ENCODE measurements at places on chromosomes 1 and 21.

GRCh38 chr1:97308131-97308530 lies 586.5 kb downstream of the PTBP2 start:
- no peak for DNase-seq

DNA sequence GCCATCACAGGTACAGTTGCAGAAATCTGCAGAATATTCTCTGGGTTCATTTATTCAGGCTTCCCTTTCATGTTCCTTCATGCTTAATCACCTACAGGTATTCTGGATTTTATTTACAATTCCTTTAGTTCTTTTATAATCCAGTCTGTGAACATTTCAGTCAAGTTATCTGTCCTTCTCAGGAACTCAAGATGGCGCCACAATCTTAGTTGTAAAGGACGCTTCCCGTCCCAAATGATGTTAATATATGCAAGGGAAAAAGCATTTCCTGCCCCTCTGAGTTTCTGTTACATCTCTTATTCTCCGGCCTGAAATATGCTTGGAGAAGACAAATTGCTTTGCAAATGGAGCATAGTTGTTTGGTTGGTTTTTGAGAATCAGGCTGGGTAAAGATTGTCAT lies 19.3 kb downstream of the F3 start:
- no peak for DNase-seq

DNA sequence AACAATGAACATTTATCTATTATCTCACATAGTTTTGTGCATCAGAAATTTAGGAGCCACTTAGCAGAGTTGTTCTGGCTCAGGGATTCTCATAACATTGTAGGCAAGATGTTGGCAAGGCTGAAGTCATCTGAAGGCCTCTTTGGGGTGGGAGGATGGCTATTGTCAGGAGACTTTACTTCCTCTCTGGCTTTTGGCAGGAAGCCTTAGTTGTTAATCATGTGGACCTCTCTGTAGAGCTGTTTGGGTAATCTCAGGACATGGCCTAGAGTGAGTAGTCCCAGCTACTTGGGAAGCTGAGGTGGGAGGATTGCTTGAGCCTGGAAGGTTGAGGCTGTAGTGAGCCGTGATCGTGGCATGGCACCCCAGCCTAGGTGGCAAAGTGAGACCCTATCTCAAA lies 40.2 kb downstream of the RASAL2 start:
- DNase-seq, result no peak

DNA sequence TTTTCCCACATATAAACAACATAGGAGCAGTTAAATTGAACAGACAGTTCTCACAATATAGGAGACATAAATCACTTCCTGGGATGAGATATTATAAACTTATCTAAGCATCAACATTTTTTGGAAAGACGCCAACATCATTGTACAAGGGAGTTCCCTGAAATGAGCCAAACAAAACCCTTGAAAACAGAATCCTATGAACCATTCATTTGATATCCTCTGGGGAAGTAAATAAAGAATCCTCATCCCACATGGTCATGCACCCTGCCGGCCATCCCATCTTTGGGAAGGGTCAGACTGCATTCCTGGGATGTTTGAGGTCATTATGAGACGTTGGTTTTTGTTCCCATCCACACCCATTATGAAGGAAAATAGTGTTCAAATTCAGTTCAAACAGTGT lies 111.8 kb upstream of the USP25 start:
- no peak for DNase-seq

- DNase-seq, result no peak
Observed at GRCh38 chr1:172851077-172851476, 192.2 kb downstream of the FASLG start.

DNA sequence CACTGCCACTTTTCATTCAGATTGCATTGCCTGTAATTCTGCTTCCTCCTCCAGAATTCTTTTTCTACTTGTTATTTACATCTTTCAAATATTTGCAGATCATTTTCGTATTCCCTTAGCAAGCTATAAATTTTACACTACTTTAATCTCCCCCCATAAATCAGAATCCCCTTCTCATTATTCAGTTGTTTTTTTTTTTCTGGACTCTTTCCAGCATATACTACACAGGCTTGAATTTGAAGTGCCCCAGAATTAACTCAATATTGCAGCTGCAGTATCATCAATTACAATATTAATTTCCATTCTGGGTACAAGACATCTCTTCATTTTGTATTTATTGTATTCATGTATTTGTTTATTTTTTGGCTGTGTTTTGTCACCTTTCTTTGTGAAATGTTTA lies 1494.3 kb downstream of the AMY1C start:
- DNase-seq, result peak; percentile 27

GRCh38 chr1:81542196-81542595 lies 258.5 kb upstream of the ADGRL2 start:
- no peak for DNase-seq

- DNase-seq, result peak; percentile 95
Observed at GRCh38 chr1:77978969-77979876, at the start of gene FUBP1. TSS of gene FUBP1 (minus strand) at chr1:77979072. CDS start at chr1:77979004, 68 bp downstream.

GRCh38 chr1:245434280-245434679 lies 279.5 kb downstream of the KIF26B start:
- DNase-seq, result no peak

DNA sequence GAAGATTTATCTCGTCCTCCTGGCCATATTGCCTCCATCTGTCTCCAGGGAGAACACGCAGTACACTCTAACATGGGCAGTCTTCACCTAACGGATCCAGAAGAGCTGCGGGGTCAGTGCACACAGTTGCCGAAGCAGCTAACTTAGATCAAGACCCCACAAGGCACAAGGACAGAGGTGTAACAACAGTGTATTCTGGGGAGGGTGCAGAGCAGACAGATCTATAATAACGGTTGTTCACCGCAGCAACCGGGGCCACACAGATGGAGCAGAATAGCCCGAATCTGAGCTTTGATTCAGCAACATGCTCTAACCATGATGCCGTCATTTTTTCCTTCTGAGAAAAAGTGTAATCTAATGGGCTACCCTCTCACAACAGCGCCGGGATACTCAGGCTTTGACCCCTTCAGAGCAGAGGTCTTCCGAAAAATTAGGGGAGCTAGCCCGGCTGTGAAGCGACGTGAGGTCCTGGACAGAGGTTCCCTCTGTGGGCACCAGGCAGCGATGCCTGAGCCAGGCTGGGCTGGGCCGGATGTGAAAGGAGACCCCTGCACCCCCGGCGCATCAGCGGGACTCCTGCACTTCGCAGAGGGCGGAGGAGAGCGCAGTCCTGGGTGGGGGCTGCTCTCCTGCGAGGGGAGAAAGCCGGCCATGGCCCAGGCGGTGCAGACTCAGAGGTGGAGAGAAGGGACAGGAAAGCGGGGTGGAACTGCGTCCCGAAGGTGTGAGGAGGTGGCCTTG lies 57.5 kb downstream of the BCL9 start:
- DNase-seq, result no peak

DNA sequence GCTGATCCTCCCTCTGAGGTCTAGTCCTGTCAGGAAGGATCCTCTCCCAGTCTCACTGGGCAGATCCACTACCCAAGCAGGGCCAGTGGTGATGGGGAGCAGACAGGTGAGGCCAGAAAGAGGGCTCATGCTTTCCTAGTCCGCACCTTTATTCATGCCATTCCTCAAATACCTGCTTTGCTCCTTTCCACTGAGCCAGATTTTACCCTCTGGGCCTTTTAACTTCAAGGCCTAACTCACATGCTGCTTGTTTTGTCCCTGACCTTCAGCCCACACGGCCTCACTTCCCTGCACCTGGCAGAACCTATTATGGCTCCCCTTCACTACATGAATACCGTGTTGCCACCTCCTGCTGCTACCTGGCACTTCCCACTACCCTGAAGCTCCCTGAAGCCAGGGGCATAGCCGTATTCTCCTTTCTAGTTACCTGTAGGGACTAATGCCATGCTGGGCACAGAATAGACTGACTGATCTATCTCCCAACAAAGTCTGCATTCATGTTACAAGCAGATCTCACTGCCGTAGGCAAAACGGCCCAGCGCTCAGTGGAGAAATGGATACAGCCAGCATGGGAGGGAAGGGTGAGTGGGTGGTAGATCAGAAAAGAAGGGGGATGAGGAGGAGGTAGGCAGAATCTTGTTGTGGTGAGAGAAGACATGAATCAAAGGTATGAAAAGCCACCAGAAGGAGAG lies 36.1 kb upstream of the GOLT1A start:
- DNase-seq, result no peak

GRCh38 chr21:37357691-37358090 lies 8.9 kb upstream of the DYRK1A start:
- DNase-seq, result no peak

DNA sequence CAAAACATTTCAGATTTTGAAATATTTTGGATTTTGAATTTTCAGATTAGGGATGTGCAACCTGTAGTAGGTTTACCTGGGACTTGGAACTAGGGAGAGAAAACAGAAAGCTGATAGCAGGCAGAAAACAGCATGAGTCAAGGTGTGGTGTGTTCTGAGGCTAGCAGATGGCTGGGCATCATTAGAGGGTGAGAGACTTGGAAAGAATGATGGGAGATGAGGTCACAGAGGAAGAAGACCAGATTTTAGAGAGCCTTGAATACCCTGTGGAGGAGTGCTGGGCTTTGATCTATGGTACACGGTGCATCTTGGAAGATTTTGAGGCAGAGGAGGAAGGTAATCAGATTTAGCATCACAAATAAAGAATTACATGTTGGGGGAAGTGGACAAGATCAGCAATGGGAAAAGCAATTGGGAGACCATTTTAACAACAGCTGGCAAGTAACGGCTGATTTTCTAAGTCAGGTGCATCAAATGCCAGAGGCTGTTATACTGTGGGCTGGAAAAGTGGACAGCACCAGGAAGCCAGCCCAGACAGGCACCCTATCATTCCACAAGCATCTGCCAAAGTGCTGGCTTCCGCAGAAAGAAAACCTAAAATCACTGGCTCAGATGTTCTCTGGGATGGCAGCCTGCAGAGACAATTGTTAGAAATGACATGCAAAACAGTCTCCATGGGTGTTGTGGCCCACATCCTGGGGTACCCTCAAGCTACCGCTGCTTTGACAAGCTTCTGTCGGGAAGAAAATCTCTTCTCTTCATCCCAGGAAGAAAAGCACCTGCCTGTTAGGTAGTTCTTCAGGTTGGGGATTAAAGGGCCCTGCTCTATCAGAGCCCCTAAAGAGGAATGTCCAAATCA lies 30.9 kb upstream of the CAMK1G start:
- no peak for DNase-seq

DNA sequence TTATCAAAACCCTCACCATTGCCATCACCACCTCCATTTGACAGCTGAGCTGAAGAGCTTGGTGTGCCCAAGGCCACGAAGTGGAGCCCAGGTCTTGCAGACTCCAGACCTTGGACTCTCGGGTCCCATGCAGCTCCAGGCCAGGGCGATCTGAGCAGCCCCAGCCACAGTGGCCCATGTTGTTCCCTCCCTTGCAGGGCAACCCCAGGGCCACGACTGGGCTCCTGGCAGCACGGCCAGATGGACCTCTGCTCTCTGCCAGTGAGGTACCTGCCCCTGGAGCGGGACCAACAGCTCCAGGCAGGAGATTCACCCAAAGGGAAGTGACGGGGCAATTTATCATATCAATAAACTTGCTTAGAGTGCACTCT lies 182.7 kb upstream of the VAMP3 start:
- DNase-seq, result no peak

- DNase-seq, result peak; percentile 67
Observed at GRCh38 chr1:91021686-91022517, at the start of gene ZNF644. TSS of gene ZNF644 (minus strand) at chr1:91022035. CDS start at chr1:90982353, 39,682 bp downstream.

DNA sequence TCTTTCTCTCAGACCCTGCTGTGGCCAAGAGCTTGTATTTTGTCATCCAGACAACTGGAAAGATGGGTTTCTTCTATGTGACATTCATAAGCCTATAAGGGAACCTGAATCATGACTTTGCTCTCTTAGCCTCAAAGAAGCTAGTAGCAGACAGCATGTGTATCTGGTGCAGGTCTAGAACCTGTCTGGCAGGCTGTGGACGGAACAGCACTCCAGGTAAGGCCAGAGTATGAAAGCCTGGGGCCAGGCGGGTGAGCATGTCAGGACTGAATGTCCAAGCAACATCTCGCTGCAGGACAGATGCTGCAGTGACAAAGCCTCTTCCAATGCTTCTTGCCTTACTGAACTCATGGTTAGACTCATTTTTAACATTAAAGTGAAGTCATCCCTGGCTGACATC lies 32.8 kb downstream of the AKNAD1 start:
- no peak for DNase-seq

DNA sequence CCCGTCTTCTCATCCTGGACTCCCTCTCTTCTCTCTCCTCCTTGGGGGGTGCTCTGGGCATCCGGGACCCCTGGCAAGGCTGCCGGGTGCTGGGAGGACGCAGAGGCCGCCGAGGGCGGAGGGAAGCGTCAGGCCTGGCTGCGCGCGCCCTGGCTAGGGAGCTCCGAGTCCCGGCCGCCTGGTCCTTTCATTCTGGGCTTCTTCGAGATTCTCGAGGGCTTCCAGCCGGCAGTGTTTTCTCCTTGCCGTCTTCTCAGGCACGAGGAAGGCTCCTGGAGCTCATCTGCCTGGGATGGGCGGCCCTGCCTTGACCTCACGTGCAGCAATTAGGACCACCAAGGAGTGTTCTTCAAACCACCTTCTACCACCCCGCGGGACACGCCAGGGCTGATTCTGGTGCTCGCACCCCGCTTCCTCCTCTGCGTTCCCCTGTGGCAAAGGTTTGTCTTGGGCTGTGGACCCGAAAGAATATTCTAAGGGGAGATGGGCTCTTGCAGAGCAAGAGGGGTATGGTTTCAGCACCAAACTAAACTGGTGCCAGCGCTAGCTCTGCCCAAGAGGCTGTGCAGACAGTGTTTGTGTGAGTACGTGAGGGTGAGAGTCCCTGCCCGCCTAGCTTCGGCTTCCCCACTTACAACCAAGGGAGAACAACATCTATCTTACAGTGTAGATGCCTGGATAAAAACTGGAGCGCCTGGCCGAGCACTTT lies 36.5 kb downstream of the PIK3CD start:
- no peak for DNase-seq

- DNase-seq, result no peak
Observed at GRCh38 chr1:181133441-181133951, 45.0 kb downstream of the IER5 start.

DNA sequence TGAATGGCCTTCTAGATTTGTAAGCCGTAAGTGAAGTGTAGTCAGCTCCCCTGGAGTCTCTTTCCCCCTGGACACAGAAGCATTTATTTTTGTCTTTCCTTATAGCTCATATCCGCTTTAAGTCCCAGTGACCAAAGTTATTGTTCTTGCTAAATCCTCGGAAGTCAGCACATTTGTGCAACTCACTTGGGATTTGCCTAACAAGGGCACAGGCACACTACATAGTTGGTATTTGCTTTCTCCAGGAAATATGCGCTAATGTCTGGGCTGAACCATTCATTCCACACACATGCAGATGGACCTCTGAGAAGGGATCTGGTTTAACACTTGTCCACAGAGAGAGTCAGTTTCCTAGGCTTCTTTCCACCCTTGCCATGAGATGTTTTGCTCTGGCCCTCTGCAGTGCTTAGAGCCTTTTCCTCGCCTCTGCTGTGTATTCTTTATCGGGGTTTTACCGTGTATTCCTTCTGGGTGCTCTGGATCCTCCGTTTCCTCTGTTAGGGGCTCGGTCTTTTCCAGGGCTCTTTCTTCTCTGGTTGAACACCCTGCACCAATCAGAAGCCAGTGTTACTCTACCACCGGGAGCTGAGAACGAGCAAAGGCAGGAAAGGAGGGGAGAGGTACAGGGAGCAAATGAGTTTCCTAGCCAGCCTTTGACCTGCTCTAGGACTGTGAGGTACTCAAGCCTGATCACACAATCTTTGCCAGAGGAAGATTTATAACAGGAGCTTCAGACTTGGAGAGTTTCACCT lies 72.4 kb downstream of the ABCA4 start:
- no peak for DNase-seq

Measured in NCI-H1436 treated with DMSO at 0.1 percent for 48 hours (cell line).